Stimulated activated naive B cell treated with anti-CD40 and anti-IgM and Interleukin-4, amounts not matched to agents 10 μg/mL and 1 μg/mL and 100 μg/mL, for 72 hours (primary cell): ENCODE measurements at places on chromosomes 1 and 21.

- no peak for DNase-seq
Measured at GRCh38 chr1:214747050-214747635, 144.1 kb downstream of the CENPF start.

GRCh38 chr1:48202030-48202752, 20.3 kb upstream of the SLC5A9 start:
- peak; percentile 28 for DNase-seq

DNA sequence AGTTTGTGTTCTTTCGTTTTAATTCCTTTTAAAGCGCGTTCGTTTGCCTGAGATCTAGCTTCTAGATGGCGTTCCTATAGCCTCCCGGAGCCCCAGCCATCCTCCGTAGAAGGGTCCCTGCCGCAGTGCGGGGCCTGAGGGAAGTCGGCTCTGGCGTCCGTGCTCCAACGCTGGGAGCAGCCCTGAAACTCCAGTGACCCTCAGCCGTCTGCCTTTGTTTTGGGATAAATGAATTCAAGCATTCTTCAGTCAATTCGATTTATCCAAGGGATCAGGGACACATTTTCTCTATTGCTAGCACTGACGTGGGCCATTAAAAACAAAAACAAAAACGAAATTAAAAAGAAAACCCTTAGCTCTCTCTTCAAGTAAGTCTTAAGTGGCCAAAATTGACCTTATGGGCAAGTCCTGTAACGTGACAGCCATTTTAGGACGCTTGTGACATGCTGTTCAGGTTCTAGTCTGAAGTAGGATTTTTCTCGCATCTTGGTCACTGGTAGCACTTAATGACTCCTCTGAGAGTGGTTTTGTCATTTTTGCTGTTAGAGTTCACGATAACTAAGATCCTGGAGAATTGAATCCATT, 742 bp upstream of the HSPA13 start:
- DNase-seq: no peak

GRCh38 chr1:70103770-70104169, 101.6 kb downstream of the LRRC40 start:
- DNase-seq: no peak

GRCh38 chr1:211260141-211261107, 1.3 kb downstream of the RCOR3 start:
- DNase-seq: peak; percentile 51

DNA sequence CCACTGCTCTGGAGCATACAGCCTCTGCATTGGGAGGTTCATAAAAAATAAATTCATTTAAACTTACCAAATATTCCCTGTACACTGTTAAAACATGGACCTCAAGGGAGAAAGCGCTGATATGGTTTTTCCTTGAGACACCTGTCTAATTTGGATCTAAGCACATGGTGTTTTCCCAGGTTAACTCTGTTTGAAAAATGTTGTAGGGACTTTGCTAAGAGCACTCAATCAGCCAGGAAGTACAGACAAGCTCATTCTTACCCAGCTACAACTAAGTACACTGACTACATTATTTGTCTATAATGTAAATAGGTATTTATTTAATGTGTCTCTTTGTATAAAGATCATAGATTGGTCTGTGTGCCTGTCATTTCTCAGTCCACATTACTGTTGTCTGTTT, 61.8 kb upstream of the BCAR3 start:
- DNase-seq: no peak

- DNase-seq: peak; percentile 29
Measured at GRCh38 chr1:107430540-107431228, 289.8 kb downstream of the NTNG1 start.

DNA sequence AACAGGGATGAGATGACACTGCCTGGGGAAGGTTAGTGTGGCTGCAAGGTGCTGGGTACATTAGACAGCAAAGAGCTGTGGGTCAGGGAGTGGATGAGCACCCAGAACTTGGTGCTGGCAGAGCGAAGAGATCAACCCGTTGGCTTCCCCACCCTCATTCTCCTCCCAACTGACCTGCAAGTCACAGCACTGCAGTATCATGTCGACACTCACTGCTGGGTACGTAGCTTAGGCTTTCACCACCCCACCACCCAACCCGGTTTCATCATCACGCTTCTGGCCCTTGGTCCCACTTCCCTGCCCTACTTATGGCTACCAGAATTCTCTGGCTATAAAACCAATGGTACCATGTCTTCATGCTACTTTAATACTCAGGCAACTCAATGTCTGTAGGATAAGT, 73.6 kb upstream of the LYST start:
- DNase-seq: no peak

- no peak for DNase-seq
Measured at GRCh38 chr1:185972096-185972850, 238.1 kb downstream of the HMCN1 start.

GRCh38 chr1:41494351-41495209, 10.1 kb upstream of the EDN2 start:
- no peak for DNase-seq

- DNase-seq: no peak
Measured at GRCh38 chr1:45478121-45478814, 12.7 kb downstream of the TESK2 start.

GRCh38 chr1:5345556-5345955, 646.7 kb downstream of the NPHP4 start:
- DNase-seq: no peak

- DNase-seq: no peak
Measured at GRCh38 chr1:156342166-156342955, 4.0 kb downstream of the TSACC start.

GRCh38 chr1:235866205-235866912, at the start of gene LYST:
TSS of gene LYST (minus strand) at chr1:235866906. CDS start at chr1:235830417, 36,489 bp downstream.
- peak; percentile 74 for DNase-seq

DNA sequence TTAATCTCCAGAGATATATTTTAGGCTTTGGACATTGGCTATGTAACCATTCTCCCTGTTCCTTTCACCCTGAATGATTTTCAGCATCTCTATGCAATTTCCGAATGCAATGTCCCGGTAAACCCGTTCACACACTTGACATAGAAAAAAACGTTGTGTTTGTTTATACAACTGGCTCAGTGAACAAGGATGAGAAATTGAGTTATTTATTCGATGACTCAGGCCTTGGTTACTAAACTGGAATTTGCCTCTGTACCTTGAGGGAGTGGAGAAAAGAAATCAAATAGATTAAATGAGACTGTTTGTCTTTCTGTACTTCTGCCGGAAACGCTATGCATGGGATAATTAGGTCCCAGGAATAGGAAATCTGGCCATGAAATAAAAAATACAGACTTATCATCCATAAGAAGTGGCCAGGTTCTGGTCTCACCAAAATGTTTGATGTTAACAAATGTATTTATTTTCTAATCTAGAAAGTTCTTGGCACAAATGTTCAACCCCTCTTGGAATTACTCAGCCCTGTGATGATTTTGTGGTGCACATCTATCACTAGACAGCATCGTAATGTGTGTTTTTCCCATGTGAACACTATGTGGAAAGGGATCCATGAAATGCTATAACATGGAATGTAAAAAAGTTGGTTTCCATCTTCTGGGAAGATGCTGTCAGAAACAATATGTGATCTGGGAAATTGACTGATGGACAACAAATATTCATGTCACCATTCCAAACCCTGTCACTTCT, 253.9 kb downstream of the DUSP10 start:
- DNase-seq: no peak

GRCh38 chr1:72286401-72286800, 4.1 kb upstream of the NEGR1 start:
- DNase-seq: no peak

- DNase-seq: no peak
Measured at GRCh38 chr1:187871177-187871845, 1042.6 kb downstream of the PLA2G4A start.

DNA sequence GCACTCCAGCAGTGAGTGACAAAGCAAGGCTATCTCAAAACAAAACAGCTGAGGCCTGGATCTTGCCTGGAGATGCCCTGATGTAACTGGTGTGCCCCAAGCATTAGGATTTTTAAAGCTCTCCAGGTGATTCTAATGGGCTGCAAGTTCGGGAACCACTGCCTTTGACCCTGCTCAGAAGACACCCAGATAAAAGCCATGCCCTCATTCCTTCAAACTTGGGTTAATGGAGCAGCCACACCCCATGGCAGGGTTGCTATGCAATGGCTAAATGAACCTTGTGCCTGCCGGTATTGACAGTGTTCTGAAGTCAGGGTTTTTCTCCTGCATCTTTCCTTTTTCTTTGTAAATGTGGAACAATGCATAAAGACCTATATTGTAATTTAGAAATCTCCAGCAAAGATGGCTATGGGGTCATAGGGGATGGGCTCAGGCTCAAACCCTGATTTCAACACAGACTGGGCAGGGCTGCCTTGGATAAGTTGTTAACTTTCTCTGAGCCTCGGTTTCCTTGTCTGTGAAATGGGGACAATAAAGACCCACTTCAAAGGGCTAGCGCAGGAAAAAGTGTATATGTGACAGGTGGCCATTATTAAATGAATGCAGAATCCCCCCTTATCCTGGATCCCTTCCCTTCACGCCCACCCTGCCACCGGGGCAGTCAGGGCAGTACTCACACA, 453 bp downstream of the TFF3 start:
- DNase-seq: no peak

DNA sequence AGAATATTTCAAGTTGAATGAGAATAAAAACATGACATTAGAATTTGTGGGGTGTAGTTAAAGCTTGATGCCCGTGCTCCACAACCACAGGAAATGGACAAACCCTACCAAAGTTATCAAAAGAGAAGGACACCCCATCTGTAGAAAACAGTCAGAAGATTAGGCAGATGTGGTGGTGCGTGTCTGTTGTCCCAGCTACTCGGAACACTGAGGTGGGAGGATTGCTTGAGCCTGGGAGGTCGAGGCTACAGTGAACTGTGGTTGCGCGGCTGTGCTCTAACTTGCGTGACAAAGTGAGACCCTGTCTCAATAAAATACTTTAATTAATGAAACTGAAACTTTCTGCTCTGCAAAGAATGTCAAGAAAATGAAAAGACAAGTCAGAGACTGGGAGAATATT, 1.5 kb upstream of the SPATC1L start:
- no peak for DNase-seq

DNA sequence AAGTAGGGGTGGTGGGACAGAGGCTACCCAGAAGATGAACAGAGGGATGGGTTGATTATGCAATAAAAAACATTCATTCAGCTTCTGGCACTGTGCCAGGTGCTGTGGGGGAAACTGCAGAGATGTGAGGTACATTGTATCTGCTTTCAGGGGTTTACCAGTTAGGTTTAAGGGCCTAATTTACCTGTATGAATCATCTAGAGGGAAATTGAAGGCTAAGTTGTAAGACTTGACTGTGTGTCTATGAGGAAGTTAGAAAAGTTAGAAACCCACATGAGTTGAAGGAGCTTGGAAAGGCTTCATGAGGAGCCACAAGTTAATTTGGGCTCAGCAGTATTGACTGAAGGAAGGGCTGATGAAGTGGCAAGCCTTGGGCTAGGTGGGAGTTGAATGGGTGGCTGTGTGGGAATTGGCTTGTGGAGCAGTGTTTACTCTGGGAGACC, 36.7 kb upstream of the APOBEC4 start:
- peak; percentile 21 for DNase-seq

- no peak for DNase-seq
Measured at GRCh38 chr1:45297666-45298356, 28.9 kb upstream of the HPDL start.

- no peak for DNase-seq
Measured at GRCh38 chr1:15727021-15727420, 9.0 kb upstream of the SLC25A34 start.

DNA sequence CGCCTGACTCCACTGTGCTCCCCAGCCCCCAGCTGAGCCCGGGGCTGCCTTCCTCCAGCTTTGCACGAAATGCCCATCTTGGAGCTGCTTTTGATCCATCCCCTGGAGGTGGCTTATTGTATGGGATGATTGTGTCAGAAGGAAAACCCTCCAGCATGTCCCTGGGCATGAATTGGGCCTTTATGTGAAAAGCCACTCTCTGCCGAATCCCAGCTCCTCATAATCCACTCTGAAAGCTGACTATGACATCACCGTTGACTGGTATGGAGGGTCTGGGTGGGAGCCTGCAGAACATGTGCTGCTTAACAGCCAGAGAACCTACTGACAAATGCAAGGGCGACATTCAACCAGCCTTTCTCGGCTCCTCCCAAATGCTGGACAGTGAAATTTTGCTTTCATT, 74.6 kb downstream of the NENF start:
- DNase-seq: no peak

DNA sequence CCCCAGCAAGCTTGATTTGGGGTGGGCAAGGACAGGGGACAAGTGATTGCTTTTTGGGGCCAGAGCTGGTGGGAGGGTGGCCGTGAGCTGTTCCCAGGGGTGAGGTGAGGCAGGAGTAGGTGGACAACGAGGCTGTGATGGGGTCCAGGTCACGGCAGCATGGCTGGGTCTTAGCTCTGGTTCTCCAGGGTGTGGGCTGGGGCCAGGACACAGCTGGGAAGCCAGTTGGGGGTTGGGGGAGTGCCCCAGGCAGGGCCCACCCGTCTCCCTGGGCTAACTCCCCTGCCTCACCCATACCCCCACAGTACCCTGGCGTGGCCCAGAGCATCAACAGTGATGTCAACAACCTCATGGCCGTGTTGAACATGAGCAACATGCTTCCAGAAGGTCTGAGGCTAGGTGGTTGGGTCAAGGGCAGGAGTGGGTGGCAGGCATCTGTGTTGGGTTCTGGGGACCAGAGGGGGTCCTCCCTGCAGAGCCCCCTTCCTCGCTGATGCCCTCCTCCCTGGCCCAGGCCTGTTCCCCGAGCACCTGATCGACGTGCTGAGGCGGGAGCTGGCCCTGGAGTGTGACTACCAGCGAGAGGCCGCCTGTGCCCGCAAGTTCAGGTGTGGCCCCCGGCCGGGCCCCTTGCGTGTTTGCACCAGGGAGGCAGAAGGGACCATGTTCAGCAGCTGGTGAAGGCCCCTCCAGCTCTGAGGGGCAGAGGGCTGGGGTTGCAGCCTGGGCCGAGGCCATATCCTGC, 43.3 kb downstream of the COQ8A start:
- DNase-seq: no peak

DNA sequence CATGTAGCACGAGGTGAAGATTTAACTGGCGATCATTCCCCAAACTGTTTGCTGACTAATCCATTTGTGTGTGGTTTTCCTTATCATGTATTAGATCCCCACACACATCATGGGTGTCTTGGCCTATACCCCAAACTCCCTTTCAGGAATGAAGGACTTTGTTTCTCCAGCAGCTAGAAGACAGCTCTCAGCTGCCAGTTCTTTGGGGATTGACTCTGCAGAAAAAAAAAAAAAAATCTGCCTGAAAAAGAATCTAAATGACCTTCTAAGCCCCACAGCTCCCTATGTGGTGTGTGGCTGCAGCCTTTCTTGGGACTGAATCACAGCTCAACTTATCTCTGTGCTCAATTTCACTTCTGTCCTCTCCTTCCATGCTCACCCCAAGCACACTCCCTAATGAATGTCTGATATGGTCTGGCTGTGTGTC, 256.3 kb upstream of the DUSP10 start:
- DNase-seq: no peak

- no peak for DNase-seq
Measured at GRCh38 chr1:10868599-10868965, 72.1 kb upstream of the CASZ1 start.

DNA sequence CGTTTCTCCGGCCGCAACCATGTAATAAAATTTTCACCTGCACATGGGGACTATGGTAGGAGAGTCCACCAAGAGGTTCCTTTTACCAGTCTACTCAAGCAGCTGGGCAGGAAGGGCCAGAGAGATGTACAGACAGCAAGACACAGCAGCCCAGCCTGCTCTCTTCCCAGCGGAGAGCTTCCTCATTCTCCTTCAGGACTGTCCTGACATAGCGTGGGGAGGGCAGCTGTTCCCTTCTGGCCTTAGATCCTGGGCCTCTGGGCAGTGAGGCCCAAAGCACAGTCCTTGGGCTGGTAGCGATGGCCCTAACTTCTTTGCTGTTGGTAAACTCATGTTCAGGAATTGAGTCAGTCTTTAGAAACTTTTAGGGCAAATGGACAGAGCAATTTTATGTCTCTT, 89.1 kb downstream of the BCAR3 start:
- no peak for DNase-seq

GRCh38 chr1:82215056-82215852, 414.5 kb downstream of the ADGRL2 start:
- DNase-seq: no peak
